ENCODE measurements at places on chromosomes 1 and 21. TPM values are rescaled to one million over a fixed set of nuclear protein-coding genes. Genes with fewer than 3 reads are reported as not detected.

OTUD7B gene
- 34.9 TPM for total RNA-seq

PTGER3 gene
- total RNA-seq: 0.03 TPM

KCNJ9 gene
- total RNA-seq: not detected

SLC19A2 gene
- total RNA-seq: 151 TPM

ST6GALNAC5 gene
- total RNA-seq: 2.1 TPM

DNAI4 gene
- 0.40 TPM for total RNA-seq

TMEM82 gene
- not detected for total RNA-seq

VHLL gene
- total RNA-seq: 0.27 TPM

RALGPS2 gene
- 14.7 TPM for total RNA-seq

TMEM240 gene
- not detected for total RNA-seq

OR2T35 gene
- total RNA-seq: not detected

PIGR gene
- not detected for total RNA-seq

JAM2 gene
- 0.26 TPM for total RNA-seq

S100A7 gene
- not detected for total RNA-seq

NFYC gene
- total RNA-seq: 24.0 TPM

S100A8 gene
- not detected for total RNA-seq

CCDC190 gene
- not detected for total RNA-seq

TMEM269 gene
- total RNA-seq: not detected

BEND5 gene
- not detected for total RNA-seq

CELA2A gene
- total RNA-seq: not detected

SPATA21 gene
- total RNA-seq: not detected

TSACC gene
- 3.0 TPM for total RNA-seq

AUNIP gene
- 7.0 TPM for total RNA-seq
